AG20443 (cell line): ENCODE measurements at places on chromosomes 12 and 14.

DNA sequence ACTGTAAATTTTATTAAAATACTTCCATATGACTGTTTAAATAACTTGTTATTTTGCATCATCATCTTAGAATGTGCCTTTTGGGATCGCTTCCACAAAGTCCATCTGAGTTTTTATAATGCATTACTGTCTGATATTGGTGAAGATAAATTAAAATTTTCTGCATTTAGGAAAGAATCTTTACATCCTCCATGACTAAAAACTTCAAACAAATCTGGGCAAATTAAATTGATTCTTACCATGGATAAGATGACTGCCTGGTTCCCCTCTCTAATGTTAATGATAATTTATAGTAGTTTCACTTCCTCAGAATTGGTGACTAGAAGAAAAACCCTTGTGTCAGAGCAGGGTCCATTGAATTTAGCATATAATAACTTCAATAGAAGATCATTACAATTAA lies 94.7 kb upstream of the SLC38A4 start:
- no peak for DNase-seq

- no peak for DNase-seq
These were observed 1359.6 kb downstream of the FSCB start for GRCh38 chr14:43147485-43147884.

DNA sequence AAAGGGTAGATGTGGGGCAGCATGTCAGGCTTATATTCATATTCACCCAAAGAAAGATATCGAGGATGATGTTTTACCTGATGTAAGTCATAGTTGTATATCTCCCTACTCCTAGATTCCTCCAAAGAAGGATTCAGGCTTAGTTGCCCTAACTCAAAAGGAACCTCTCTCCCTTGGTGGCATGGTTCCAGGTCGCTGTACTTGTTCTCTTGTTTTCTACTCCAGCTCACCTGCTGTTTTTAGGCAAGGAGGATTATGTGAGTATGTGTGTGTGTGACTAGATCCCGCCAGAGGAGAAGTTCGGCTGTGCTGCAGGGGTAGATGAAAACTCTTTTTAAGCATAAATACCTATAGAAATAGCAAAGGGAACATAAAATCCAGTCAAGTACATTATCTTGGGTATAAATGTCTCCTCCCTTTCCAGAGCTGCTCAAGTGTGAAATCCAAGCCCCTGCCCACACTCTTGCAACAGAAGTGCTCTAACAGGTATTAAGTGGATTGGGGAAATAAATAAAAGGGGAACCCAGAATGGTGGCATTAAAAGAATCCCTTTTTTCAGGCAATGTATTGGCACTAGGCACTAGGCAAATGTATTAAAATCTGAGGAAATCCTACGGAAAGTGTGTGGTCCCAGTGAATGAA lies 375.7 kb downstream of the ZFP36L1 start:
- DNase-seq, result no peak

DNA sequence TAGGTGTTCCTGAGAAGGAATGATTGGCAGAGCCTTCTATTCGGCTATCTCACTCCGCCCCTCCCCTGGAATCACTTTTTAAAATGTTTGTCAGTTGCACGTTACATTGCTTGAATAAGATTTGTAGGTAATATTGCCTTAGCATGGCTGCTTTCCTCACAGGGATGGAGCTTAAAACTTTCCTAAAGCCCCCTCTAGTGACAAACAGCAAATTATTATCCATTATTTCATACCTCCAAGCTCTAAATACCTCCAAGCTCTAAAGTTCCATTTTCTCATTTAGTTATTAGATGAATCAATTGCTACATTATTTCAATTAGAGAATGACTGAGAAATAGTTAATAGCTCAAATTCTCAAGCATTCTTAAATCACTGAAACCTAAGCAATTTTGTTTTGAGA lies 5.1 kb upstream of the SPATA7 start:
- no peak for DNase-seq

GRCh38 chr12:3313675-3314663 lies 177.0 kb upstream of the PRMT8 start:
- DNase-seq, result peak; percentile 39

GRCh38 chr14:67704484-67705089 lies 2.9 kb downstream of the RDH12 start:
- DNase-seq, result peak; percentile 73
